MCF 10A (cell line): ENCODE measurements at places on chromosomes 16 and 17. TPM values are rescaled to one million over a fixed set of nuclear protein-coding genes. Genes with fewer than 3 reads are reported as not detected.
A peak's percentile ranks its signal among the peaks of the same experiment; 100 is the strongest.

GRCh38 chr16:85891033-85891775 lies 7.8 kb upstream of the IRF8 start:
- H3K4me1 ChIP-seq = no peaks in the 10 kb centered on the region
- no peak overlapping the region for H3K27ac ChIP-seq
- DNase-seq = peak; percentile 72
- peaks cover 77% of the 10 kb centered on the region for H3K27me3 ChIP-seq
- no peak overlapping the region for H3K4me3 ChIP-seq

GRCh38 chr17:48295362-48296288 lies 134.4 kb downstream of the SKAP1 start:
- no peak overlapping the region for H3K27ac ChIP-seq
- H3K4me3 ChIP-seq = no peak overlapping the region
- no peaks in the 10 kb centered on the region for H3K36me3 ChIP-seq
- DNase-seq = peak; percentile 20

Gene PNMT
- not detected in 2 replicates for total RNA-seq

Gene CTRB2
- not detected in 2 replicates for total RNA-seq
